ENCODE measurements at places on chromosomes 2 and 18.

DNA sequence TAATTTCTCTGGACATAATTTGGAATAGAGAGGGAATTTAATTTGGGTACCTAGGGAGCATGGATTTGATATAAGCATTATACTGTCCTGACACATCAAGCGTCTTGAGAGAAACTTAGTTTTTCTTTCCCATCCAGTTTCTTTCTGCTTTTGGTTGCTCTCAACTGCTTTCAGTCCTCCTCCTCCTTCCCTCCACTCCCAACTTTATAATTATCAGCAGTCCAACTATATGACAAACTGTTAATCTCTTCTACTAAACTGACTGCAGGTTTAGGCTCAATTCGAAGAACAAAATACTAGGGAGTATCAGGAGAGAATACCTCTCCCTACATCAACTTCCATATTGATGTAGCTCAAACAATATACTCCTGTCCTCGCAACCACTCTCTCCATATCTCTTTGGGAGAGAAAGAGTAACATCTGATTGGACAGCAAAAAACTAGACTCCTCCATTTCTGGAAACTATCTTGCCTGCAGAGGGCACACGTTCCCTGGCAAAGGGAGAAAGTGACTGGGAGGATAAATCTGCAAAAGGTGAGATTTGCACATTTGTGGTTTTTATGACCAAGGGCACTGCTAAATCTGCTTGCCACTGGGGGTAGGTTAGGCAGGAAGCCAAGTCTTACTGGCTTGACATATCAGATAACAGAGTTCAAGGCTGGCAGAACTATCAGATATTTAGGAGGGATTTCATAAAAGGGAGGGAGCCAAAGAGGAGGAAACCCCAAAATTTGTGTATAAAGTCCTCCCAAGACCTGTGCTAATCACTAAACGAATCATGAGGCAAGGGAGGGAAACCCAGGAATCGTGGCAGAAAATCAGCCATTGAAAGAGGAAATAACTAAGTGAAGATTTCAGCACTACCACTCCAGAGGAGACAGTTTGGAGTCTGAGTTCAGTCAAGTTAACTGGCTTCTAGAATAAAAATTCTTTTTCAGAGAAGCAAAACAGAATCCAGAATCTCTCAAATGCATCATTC, 40.0 kb downstream of the ICA1L start:
- no peak for DNase-seq

- DNase-seq = no peak
Observed at GRCh38 chr2:232920055-232920454, 50.0 kb downstream of the SNORC start.

GRCh38 chr2:224966613-224967012, 75.7 kb downstream of the DOCK10 start:
- DNase-seq = no peak

DNA sequence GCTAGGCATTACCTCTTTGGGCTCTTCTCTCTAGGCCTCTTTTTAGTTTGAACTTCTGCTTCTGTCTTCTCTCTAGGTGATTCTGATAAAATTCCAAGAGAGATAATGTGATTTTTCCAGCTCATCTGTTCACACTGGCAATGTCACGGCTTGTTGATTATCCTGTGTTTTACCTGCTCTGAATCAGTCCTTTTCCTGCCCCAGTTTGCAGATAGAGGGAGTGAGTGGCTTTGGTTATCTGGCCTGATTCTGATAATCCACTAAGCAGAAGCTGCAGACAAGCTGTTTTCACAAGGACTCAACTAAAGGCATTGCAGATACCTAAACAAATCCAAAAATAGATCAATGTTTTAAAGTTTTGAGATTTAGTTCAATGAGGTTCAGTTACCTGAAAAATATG, 111.9 kb downstream of the DCC start:
- DNase-seq = no peak

DNA sequence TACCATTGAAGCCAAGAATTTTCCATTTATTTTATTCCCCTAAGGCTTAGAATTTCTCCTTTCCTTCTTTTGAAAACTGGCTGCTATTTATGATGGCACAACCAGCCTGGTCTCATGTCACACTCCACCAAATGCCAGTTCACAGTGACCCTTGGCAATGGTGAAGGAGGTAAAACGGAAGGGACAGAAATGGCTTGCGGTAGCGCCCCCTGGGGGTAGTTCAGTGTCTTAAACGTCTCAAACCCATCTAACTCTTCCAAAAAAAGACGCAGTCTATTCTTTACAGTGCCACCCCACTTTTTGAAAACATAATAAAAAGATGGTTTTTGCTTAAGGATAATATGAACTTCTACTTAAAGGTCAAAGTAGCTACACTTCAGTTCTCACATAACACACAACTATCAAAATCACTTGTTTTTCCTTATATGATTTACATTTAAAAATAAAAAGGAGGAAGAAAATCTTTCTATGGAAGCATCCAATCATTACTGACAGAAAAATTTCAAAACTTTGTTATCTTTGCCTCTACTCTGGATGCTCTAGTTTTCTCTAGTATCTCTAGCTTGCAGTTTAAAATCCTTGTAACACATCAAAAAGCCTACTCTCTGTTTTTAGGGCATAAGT, 28.0 kb downstream of the PNO1 start:
- DNase-seq = no peak

- no peak for DNase-seq
Observed at GRCh38 chr18:28281400-28281799, 104.5 kb upstream of the CDH2 start.

DNA sequence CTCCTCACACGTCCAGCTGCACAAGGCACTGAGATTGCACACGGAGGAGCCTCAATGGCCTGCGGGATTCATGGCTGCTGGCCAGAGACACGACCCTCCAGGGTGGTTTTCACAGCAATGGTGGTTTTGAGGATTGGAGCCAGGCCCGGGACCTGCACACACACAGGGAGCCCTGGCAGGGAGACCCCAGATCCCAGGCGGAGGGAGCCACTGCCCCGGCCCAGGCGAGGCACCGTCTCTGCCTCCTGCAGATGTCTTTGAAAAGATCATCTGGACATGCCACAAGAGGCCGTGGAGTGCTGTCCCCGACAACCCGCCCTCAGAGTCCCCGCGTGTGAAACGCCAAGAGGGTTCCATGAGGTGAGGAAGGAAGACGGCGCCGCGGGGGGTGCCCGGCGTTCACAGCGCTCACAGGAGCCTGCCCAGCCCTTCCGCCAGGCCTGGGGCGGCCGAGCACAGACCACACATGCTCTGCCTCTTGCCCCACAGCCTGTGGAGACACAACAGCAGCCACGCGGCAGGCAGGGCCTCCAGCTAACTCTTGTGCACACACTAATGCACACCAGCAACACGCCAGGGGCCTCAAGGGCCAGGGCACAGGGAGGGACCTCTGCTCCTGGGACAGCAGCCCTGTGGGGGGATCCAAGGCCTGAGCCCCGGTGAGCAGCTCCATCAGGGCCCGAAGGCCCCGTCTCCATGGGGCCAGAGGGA, 72.8 kb upstream of the CTDP1 start:
- DNase-seq = no peak

GRCh38 chr2:168345601-168346000, 98.2 kb upstream of the STK39 start:
- DNase-seq = no peak

- peak; percentile 73 for DNase-seq
Observed at GRCh38 chr2:54599914-54600313, 123.5 kb upstream of the EML6 start.

GRCh38 chr18:13464432-13465123, 246.0 kb downstream of the LDLRAD4 start:
- DNase-seq = no peak

DNA sequence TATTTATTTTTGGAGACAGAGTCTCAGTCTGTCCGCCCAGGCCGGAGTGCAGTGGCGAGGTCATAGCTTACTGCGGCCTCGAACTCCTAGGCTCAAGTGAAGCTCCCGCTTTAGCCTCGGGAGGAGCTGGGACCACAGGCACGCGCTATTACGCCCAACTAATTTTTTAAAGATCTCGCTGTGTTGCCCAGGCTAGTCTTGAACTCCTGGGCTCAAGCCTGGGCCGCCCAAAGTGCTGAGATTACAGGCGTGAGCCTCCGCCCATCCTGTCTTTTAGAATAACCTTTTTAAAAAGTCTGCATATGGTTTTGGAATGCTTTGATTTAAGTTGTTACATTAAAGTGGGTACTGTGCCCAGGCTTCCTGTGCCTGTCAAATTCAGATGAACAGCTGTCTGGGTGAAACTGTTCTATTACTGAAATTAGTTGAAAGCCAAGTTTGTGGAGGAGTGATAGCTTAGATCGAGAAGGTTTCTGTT, 944 bp downstream of the RAB3GAP1 start:
- no peak for DNase-seq

- DNase-seq = no peak
Observed at GRCh38 chr18:71707985-71708500, 836.1 kb downstream of the CBLN2 start.

DNA sequence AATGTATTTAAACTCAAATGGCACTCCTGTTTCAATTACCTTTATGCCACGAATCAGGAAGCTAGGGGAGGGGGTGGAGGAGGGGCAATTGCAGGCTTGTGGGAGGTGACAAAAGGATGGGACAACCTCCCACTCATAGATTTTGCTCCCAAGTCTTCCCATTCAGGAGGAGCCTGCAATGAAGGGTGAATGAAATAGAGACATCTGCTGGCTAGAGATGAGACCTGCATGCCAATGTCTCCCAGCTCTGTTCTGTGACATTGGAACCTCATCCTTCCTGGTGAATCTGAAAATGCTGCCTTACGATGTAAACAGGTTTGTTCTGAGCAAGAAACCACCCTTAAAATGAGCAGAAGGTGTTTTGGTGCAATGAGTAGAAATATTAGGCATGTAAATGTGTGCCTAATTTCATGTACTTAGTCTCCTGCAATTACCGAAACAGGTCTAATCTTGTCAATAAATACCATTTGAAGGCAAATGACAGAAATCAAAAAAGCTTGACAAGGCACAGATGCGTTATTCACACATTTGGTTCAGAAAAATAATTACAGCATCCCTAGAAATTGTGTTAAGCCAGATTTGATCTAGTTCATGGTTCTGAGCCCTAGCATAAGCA, 2.7 kb upstream of the PID1 start:
- peak; percentile 55 for DNase-seq

DNA sequence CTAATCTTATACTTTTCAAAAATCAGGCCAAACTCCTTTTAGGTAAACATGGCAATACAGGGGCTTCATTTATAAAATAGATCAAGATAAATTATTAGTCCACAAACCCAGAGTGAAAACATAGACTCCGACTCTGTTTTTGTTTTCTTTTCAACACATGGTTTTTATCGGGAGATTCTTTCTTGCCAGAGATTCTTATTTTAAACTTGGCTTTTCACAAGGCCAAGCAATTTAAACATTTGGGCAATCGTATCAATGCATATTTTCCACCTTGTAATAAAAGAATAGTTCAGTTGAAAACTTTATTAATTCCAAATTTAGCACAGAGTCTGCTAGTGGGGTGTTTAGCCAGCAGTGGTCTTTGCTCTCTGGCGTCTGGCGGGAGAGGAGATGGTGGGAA, 71.9 kb downstream of the SOX11 start:
- no peak for DNase-seq

- DNase-seq = no peak
Observed at GRCh38 chr2:145987793-145988192, 1467.9 kb upstream of the ZEB2 start.

GRCh38 chr18:49459404-49460171, 857 bp downstream of the DYM start:
- no peak for DNase-seq

DNA sequence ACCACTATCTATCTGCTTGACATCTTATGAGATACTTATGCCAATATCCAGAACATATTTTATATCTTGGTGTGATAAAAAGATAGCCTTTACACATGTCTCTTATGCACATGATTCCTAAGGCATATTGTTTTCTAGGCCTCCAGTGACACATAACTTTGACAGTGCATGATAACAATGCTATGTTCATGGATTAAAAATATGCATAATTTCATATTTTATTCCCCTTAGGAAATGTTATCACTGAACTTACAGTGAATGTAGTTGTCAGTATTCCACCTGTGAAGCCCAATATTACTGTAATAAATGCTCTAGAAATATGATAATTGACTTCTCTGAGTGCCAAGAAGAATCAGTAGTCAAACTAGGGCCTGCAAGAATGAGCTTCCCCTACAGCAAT, 532.3 kb downstream of the SPAG16 start:
- DNase-seq = no peak

GRCh38 chr2:486371-486770, 190.8 kb downstream of the TMEM18 start:
- DNase-seq = no peak

DNA sequence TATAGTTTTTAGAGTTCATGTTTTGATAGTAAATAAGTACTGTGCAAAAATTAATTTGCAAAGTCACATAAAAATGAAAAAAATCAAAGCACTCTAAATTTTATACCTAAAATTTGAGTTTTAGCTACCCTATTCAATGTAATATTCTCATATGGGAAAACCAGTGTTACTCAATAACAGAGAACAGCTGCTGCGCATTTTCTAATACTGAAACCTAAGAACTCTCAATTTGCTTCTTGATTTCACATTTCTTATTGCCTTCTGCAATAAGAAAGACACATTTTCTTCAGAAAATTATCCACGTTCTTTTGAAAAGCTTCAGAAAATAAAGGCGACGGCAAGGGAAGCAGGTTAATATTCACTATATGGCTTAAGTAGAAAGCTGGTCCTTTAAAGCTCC, 199.1 kb upstream of the CCDC150 start:
- no peak for DNase-seq

DNA sequence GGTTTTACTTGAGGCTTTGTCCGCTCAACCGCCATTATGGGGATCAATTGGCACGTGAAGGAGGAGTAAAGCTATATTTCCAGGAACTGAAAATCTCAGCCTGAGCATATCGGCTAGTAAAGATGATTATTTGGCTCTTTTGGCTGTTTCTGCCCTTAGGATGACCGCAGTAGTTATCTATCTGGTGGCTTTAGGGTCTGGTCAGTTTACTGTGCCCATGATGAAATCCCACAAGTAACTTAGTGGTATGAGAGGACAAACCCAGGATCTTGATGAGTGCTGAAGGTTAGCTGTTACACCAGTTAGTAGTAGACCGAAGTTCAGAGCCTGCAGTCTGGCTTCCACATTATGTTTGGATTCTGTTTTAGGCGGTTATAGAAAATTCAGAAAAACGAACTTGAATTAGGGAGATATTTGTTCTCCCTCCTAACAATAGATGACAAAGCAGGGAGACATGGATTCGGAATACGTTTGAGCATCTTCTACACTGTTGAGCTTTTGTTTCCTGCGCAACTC, 1.2 kb downstream of the MAT2A start:
- DNase-seq = no peak

- DNase-seq = peak; percentile 28
Observed at GRCh38 chr2:231563378-231563961, 29.2 kb upstream of the TEX44 start.

DNA sequence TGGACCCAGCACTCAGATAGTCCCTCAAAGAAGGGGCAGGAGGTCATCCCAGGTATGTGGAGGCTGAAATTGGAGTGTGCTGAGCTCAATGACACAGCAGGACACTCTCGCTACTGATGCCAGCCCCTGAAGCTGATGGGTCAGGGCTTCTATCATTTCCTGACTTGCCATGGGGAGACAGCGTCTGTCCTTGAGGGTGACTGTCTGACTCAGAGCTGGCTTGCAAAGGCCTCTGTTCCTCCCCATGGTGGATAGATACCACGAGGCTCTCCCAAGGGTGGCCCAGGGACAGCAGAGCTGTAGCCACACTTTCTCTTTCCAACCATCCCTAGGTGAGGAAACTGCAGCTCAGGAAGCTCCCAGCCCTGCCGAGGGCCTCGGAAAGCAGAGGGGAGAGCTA, 10.8 kb downstream of the ALPG start:
- DNase-seq = no peak

GRCh38 chr2:109033171-109033570, 44.2 kb upstream of the EDAR start:
- DNase-seq = no peak

All from keratinocyte (primary cell).